ENCODE measurements at places on chromosomes 5 and 9. TPM values are rescaled to one million over a fixed set of nuclear protein-coding genes. Genes with fewer than 3 reads are reported as not detected.
A peak's percentile ranks its signal among the peaks of the same experiment; 100 is the strongest.

GRCh38 chr5:107431536-107431935 lies 239.2 kb downstream of the EFNA5 start:
- peak; percentile 26 for DNase-seq

C7 gene
- 1.5 TPM for polyA plus RNA-seq

GRCh38 chr5:72860499-72860898 lies 44.0 kb downstream of the TNPO1 start:
- DNase-seq = peak; percentile 63

MOB3B gene
- 4.3 TPM for polyA plus RNA-seq

- no peak for DNase-seq
Measured at GRCh38 chr9:77547106-77547730, 100.9 kb downstream of the GNA14 start.

- no peak for DNase-seq
Measured at GRCh38 chr9:78326564-78326963, 29.6 kb downstream of the PSAT1 start.

GRCh38 chr9:121216271-121216805 lies 14.7 kb upstream of the RAB14 start:
- no peak for DNase-seq

- peak; percentile 94 for DNase-seq
Measured at GRCh38 chr5:68730220-68730978, 363.4 kb upstream of the SLC30A5 start.

DNA sequence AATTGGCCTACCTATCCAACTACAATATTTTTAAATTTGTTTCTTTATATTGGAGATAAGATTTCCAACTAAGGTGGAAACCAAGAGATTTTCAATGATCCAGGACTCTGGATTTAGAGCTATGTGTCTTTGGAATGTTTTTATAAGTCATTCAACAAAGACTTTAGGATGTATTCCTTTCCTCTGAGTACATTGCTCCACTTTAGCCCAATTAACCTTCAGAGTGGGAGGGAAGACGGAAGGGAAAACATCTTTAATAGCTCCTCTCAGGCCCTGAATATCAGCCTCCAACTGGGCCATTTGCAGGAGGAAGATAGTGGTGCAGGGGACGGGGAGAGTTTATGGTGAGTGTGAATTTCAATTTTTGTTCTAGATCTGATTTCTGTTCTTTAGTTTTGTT lies 239.2 kb downstream of the PIK3R1 start:
- no peak for DNase-seq

IFNA2 gene
- not detected for polyA plus RNA-seq

DNA sequence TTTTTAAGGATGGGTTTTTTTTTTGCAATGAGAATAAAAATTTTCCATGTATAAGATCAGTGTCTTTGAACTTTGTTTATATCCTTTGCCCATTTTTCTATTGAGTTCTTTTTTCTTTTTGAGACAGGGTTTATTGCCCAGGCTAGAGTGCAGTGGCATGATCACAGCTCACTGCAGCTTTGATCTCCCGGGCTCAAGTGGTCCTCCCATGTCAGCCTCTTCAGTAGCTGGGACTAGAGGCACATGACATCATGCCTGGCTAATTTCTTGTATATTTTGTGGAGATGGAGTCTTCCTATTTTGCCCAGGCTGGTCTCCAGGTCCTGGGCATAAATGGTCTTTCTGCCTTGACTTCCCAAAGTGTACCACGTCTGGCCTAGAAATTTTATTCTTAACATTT lies 21.2 kb downstream of the GPBP1 start:
- DNase-seq = no peak

DNA sequence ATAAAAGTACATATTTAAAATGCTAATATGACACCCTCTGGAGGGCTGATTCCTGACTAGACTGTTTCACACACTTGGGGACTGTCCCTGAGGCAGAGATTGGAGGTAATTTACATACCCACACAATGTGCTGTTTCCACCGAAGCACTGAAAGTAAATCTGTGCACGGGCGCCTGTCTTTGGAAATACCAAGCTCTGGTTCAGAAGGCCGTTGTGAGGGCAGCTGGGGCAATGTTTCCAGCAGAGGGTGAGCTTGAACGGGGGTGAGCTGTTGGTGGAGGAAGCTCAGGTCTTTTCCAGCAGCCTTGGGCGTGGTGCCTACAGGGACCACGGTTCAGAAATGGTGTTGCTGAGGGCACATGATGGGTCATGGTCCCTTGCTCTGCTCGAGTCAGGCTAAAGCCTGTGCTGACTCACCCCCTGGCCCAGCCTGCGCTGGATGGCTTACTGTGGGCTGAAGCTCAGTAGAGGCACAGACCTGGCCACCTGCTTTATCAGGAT lies 25.8 kb upstream of the HMCN2 start:
- DNase-seq = no peak

ISL1 gene
- polyA plus RNA-seq = not detected

LHX2 gene
- polyA plus RNA-seq = 0.82 TPM

ANXA2R gene
- 1.3 TPM for polyA plus RNA-seq

DNA sequence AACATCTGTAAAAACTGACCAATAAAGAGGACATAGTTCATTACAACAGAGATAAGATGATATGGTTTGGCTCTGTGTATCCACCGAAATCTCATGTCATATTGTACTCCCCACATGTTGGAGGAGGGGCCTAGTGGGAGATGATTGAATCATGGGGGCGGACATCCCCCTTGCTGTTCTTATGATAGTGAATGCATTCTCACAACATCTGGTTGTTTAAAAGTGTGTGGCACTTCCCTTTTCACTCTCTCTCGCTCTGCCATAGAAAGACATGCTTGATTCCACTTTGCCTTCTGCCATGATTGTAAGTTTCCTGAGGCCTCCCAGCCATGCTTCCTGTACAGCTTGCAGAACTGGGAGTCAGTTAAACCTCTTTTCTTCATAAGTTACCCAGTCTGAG lies 292.8 kb downstream of the SLF1 start:
- DNase-seq = no peak

- DNase-seq = peak; percentile 13
Measured at GRCh38 chr5:55037046-55037771, 13.2 kb downstream of the GZMK start.

DNA sequence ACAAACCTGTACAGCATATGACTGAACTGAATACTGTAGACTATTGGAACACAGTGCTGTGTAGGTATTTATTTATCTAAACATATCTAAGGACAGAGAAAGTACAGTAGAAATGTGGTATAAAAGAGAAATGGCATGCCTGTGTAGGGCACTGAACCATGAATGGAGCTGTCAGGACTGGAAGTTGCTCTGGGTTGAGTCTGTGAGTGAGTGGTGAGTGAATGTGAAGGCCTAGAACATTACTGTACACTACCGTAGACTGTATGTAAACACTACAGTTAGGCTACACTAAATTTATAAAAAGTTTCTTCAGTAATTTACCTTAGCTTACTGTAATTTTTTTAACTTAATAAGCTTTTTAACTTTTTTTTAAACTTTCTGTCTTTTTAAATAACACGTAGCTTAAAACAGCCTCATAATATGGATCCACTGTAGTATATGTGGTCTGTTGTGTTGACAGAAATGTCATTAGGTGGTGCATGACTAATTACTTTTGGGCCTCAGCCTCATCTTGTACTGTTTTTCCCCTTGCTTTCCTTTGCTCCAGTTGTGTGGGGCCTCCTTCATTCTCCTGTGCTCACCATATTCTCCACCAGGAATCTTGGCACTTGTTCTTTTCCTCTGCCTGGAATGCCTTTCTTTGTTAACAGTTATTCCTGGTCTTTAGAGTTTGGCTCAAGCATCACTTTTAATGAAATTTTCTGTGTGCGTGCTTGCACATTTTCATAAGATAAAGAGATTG lies 8.8 kb downstream of the SPIN1 start:
- DNase-seq = no peak

MYMK gene
- 93.0 TPM for polyA plus RNA-seq

GRCh38 chr5:39491210-39491609 lies 66.4 kb upstream of the DAB2 start:
- DNase-seq = no peak

SLC34A1 gene
- polyA plus RNA-seq = not detected

WDR38 gene
- not detected for polyA plus RNA-seq

NTNG2 gene
- polyA plus RNA-seq = 0.56 TPM

DNA sequence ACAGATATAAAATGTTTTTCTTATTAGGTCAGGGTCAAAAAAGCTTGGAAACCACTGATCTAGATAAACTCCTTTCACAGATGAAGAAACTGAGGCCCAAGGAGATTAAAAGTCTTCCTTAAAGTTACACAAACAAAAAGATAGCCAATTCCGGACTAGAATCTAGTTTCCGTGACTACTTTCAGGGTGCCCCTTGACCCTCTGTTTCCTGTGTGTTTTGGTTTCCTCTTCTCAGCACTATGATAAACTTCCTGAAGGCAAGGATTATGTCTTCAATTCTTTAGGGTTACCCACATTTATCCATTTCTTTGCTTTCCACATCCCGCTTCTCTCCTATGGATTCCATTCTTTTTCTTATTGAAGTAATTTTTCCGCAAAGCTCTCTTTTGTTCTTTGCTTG lies 83.1 kb downstream of the ADAMTS12 start:
- no peak for DNase-seq

- DNase-seq = no peak
Measured at GRCh38 chr5:176384366-176384930, 4.0 kb downstream of the NOP16 start.

- peak; percentile 77 for DNase-seq
Measured at GRCh38 chr9:105694848-105695581, 674 bp downstream of the TMEM38B start.

GRCh38 chr5:147439254-147439653 lies 70.6 kb downstream of the DPYSL3 start:
- no peak for DNase-seq

ADAMTSL2 gene
- 4.1 TPM for polyA plus RNA-seq

DNA sequence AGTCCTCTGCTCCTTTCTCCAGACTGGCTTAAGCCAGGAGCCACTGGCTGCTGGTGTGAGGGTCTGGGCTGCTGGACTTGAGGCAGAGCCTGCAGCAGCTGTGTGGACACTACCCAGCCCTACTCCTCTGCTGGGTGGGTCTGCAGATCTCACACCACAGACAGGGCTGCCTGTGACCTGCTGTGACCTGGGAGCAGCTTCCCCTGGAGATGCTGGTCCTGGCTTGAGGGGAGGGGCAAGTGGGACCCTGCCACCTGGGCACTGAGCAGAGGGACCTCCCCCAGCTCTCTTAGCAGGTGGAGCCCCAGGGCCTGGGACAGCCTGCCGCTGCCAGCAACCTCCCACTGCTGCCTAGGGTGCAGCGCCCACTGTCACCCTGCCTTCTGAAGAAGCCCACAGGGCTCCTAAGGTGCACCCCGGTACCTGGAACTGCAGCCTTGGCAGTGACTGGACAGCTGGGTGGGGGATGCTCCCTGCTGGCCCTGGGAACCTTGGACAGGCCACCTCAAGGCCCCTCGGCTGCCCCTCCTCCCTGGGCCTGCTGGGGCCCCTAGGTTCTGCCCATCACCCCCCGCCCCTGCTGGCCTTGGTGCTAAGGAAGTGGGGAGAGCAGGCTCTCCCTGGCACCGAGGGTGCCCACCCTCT lies 9.1 kb downstream of the CACFD1 start:
- DNase-seq = no peak

GRCh38 chr5:81425569-81425968 lies 31.6 kb upstream of the ACOT12 start:
- DNase-seq = peak; percentile 79

DNA sequence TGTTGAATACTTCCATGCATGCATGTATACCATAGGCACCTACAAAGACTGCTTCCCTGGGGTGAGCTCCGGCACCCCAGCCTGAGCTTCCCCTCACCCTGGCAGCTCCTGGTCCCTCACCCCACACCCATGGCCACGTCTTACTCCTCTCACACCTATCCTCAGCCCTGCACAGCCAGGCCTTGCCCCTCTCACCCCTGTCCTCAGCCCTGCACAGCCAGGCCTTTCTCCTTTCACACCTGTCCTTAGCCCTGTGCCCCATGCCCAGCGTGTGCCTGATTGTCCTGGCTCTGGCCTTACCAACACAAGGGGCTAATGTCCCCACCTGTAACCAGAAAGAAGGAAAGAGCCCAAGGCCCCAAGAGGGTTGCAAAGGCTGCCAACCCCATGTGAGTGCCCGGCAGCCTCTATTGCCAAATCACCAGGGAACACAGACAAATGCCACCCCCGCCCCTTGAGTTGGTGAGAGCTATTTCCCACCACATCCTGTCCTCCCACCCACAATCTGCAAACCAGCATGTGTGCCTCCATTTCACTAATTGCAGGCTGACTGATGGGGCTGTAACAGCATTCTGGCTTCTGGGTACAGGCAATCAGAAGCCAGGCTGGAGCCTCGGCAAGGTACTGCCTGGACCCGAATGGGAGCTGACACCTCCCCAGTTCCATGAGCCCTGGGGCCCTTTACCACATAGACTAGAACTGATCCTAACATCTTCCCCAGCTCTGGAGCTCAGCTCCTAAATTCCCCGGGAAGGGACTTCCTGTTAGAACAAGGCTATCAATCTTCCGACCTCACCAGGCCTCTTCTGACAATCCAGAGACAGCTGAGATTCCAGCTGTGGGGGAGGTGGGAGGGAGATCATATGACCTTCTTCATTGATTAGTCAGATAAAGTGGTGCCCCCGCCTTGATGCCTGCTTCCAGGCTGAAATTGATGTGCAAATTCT lies 78.2 kb downstream of the FAM114A2 start:
- DNase-seq = no peak

GRCh38 chr5:1661311-1661710 lies 137.6 kb upstream of the LPCAT1 start:
- DNase-seq = no peak

GRCh38 chr9:34547960-34548611 lies 25.3 kb upstream of the ENHO start:
- peak; percentile 83 for DNase-seq

GRCh38 chr5:63128018-63128417 lies 549.4 kb downstream of the LRRC70 start:
- no peak for DNase-seq

GRCh38 chr5:52269401-52269800 lies 518.3 kb upstream of the ITGA1 start:
- DNase-seq = no peak

DNA sequence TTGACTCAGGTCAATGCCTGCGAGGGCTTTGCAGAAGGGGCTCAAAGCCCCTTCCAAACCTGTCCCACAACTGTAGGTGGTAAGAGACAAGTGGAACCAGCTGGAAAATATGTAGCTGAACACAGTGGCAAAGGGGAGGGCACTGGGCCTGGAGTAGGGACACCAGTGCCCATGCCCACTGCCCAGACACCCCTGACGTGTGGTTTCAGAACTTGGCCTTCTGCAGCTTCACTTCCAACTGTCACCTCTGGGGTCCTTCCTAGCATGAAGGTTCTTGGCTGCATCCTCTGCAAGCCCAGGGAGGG lies 233.1 kb upstream of the IRX1 start:
- no peak for DNase-seq

MAMDC4 gene
- 11.4 TPM for polyA plus RNA-seq

- DNase-seq = peak; percentile 99
Measured at GRCh38 chr5:140700177-140701144, at the start of gene ZMAT2. ZMAT2 (plus strand) TSS chr5:140700447; CDS start chr5:140700461, 14 bp downstream.

NDUFS6 gene
- 100 TPM for polyA plus RNA-seq
